ENCODE measurements at places on chromosomes 11 and 22. TPM values are rescaled to one million over a fixed set of nuclear protein-coding genes. Genes with fewer than 3 reads are reported as not detected.

- DNase-seq, result no peak
These were observed 39.7 kb upstream of the TTLL12 start for GRCh38 chr22:43226377-43227238.

The SLC17A6 gene
- total RNA-seq, result not detected

DNA sequence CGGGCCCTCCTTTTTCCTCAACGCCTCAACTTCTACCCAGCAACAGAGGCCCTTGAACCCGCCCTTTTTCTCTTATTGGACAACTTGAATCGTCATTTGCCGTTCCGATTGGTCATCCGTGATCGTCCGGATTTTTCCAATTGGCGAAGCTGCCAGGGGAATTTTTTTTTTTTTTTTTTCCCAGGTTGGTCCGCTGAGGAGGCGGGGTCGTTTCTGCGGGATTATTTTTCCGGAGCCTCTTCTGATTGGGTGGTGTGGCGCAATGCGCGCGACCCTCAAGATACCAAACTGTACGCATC lies 465 bp upstream of the TTC9C start:
- peak; percentile 84 for DNase-seq

The MMP27 gene
- total RNA-seq, result not detected

- no peak for DNase-seq
These were observed 2.7 kb upstream of the LDHAL6A start for GRCh38 chr11:18452927-18453326.

- DNase-seq, result no peak
These were observed 333.9 kb downstream of the CADM1 start for GRCh38 chr11:115170133-115170815.

GRCh38 chr11:106233191-106233590 lies 155.7 kb downstream of the AASDHPPT start:
- no peak for DNase-seq

GRCh38 chr11:45713573-45713972 lies 48.2 kb upstream of the CHST1 start:
- DNase-seq, result no peak

GRCh38 chr11:93734427-93735222 lies 6.7 kb downstream of the TAF1D start:
- no peak for DNase-seq

- DNase-seq, result no peak
These were observed 20.8 kb downstream of the IL10RA start for GRCh38 chr11:118007040-118007439.

- no peak for DNase-seq
These were observed 5.3 kb downstream of the RIBC2 start for GRCh38 chr22:45418770-45419138.

DNA sequence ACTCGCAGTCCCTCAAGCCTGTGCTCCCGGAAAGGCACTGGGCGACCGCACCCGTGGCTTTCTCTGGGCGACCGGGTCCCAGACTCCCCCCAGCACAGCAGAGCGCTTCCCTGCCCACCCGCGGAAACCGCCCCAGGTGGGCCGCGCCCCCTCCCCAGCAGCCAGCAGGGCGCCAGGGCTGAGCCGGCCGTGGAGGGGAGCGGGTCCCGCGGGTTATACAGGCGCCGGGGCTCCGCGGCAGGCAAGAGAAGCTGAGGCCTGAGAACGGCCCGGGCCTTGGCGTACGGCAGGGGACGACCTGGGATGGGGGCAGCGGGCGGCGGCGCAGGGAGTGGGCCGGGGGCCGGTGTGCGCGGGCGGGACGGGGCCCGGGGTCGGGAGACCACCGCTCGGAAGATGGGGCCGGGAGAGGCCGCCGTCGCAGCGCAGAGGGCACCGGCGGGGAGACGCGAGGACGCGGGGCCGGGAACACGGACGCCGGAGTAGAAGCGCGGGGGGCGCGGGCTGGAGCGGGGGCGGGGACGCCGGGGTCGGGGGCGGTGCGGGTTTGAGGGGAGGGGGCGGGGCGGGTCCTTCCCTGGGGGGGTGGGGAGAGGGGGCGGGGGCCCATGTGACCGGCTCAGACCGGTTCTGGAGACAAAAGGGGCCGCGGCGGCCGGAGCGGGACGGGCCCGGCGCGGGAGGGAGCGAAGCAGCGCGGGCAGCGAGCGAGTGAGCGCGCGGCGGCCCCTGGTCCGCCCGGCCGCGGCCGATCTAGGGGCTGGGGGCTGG lies at the start of gene MDK:
MDK (plus strand) TSS at position 622 of the 771 bp plus-strand sequence. CDS start 389 bp downstream, outside the sequence.
- no peak for DNase-seq

- peak; percentile 93 for DNase-seq
These were observed at the start of the genes NLRP14 and ZNF214 for GRCh38 chr11:7020183-7020917. NLRP14 (plus strand) TSS chr11:7020479; CDS start chr11:7038587, 18,108 bp downstream. ZNF214 (minus strand) TSS chr11:7020346; CDS start chr11:7002835, 17,511 bp downstream.

- no peak for DNase-seq
These were observed 210.3 kb upstream of the ZBED5 start for GRCh38 chr11:11068113-11068512.
